ENCODE measurements at places on chromosomes 12 and 14.

- no peak for DNase-seq
Measured at GRCh38 chr14:51328772-51329353, 88.8 kb downstream of the TMX1 start.

DNA sequence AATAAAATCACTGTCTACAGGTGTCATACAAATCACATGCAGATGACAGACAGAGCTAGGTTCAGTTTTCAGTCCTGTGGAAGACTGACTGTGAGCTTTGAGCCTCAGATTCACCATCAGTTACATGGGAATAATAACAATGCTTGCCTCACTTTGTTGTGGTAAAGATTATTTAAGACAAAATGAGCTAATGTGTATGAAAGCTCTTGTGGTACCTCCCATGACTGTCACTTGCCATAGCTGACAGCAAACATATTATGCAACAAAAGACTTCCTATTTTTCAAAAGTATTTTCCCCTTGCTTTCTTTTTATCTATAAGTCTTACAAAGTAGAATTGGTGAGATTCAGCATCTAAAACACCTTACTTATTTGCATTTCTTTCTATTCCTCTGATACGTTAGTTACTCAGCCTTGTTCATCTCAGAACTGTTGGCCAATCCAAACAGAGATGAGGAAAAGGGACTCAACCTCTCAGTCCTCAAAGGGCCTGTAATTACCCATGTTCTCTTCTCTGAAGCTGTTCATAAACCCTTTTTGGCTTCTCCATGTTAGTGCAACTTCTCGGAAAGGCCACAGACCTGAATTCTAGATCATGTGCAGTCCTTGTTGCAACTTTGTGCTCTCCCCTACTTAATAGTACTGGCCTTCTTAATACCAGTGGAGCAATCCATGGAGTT, 8.8 kb upstream of the DDHD1 start:
- no peak for DNase-seq

GRCh38 chr14:22552001-22552826, 36.8 kb downstream of the DAD1 start:
- no peak for DNase-seq

DNA sequence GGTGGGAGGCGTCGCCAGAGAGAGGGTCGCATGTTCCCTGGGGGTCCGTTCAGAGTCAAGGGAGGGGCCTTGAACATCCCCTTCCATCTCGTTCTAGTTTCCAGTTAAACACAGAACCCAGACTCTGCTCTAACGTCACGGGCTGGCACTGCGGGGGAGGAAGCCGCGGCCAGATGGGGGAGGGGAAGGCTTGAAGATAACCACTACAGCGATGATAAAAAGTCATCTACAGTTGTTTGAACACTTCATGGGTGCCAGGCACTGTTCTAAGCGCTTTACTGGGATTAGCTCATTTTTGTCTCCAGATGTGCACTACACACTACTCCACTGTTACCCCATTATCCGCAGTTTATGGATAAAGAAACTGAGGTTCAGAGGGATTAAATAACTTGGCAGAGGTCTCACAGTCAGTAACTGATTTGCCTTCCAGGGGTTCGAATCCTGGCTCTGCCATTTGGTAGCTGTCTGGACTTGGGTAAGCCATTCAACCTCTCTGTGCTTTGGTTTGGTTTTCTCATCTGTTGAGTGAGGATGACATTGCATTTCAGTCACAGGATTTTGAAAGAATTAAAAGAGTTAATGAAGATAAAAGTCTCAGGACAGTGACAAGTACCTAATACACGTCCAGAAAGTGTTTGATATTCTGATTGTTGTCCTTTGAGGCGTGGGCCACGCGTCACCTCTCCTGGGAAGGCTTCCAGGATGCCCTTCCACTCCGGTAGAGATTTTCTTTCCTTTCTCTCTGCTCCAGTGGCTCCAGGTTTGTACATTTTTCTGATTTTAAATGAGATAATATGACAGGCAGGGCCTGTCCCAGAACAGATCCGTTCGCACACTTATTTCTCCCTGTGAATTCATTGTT, 798 bp upstream of the RASAL1 start:
- DNase-seq: no peak

GRCh38 chr12:117404203-117404853, 42.9 kb upstream of the NOS1 start:
- no peak for DNase-seq

All from fibroblast of skin of left quadriceps (primary cell).